ENCODE measurements at places on chromosomes 7 and 10.

- no peak for DNase-seq
Measured at GRCh38 chr7:84231157-84231556, 36.6 kb upstream of the SEMA3A start.

GRCh38 chr10:71044720-71045119 lies 156.4 kb upstream of the PCBD1 start:
- no peak for DNase-seq

DNA sequence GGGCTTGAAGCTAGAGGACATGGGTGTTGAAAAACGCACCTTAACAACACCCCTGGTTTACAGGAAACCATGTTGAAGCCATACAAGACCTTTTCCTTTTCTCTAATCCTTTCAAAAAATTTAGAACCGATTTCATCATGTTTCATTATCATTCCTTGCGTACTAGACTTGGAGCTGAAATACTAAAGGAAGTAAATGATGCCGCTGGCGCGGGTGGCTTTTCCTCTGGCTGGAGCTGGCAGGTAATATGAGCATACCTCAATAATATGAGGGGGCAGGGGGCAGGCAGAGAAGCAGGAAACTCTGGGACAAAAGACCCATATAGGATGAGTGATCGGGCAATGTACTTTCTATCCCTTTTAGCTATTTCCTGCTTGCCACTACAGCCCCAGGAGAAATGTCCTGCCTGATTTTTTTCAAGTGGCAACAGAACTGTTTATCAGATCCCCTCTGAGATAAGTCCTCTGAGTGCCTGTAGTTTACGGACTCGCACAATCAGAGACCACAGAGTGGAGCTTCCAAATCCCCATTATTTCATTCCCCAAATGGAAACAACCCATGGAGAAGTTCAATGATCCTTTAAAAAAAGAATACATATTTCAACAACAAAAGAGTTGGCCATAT lies 450.1 kb downstream of the KCNMA1 start:
- no peak for DNase-seq

- DNase-seq: no peak
Measured at GRCh38 chr10:101778781-101779543, 3.0 kb upstream of the FGF8 start.

DNA sequence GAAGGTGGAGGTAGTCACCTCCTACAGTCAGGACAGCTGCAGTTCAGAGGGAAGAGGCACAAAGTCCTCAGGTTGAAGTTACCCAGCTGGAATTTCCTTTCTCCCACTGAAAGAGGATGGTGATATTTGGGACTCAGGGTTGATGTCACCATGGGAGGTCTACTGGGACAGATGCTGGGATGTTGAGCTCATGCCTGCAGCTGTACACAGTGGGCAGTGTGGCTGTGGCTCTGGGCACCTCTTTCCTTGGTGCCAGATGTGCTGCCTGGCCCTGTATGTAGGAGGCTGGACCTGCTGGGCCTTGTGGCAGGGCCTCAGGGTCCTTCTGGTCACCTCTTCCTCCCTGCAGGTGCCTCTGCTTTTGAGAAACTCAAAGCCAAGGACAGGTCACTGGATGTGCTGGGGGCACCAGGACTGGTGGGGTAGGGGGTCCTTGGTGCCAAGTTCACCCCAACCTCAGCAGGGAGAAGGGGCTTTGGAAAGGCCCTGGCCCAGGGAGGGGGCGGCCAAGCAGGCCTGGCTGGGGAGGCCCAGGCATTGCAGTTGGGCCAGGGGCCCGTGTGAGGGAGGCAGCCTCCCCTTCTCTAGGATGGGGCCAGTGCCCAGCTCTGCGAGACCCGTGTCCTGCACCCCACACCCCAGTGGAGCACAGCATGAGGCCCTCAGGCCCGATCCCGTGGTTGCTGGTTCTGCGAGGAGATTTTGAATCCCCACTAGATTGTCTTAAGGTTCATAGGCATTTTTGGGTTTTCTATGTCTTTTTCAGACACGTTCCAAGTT lies 103.1 kb downstream of the BMS1 start:
- DNase-seq: no peak

- DNase-seq: no peak
Measured at GRCh38 chr7:130486954-130487436, 4.9 kb upstream of the MEST start.

Measured in esophagus squamous epithelium (tissue), 5 donors.